ENCODE measurements at places on chromosomes 2 and 18.

DNA sequence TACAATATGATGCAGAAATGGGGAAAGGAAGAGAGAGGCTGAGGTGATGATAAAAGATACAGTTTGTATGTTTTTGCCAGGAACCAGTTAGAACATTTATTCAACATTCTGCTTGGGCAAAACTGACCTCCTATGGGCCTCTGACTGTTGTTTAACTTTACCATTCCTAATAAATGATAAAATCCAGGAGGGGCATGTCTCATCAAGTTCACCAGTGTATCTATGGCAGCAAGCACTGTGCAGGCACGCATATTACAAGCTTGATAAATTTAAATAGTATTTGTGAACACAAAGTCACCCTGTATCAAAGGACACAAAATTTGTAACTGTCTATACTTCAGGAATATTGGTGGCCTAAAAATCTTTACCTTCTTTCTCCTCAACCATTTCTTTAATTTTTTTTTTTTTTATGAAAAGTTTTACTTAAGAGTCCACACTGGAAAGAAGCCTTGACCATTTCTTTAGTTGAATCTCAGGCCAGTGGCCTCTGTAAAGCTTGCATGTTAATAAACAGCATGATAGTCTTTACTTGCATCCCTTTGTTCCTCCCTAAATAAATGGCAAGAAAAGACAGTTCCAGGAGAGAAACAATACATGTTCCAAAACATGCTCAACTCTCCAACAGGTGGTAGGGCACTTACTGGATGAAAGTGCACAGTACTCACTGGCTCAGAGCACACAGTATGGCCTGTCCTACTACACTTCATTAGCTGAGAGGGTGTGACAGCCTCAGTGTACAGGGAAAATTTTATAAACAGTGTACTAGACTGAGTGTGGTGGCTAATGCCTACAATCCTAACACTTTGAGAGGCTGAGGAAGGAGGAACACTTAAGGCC is 52.3 kb downstream of the SOS1 start:
- no peak for DNase-seq

GRCh38 chr18:27004056-27004829 is 138.7 kb upstream of the AQP4 start:
- DNase-seq: no peak

GRCh38 chr2:224650815-224651439 is 65.2 kb downstream of the CCDC195 start:
- DNase-seq: no peak

GRCh38 chr2:191740016-191740419 is 62.1 kb downstream of the NABP1 start:
- DNase-seq: peak; percentile 53

GRCh38 chr2:165745916-165746315 is 48.1 kb downstream of the GALNT3 start:
- no peak for DNase-seq

- DNase-seq: no peak
Observed at GRCh38 chr18:4211111-4211837, 243.8 kb downstream of the DLGAP1 start.

DNA sequence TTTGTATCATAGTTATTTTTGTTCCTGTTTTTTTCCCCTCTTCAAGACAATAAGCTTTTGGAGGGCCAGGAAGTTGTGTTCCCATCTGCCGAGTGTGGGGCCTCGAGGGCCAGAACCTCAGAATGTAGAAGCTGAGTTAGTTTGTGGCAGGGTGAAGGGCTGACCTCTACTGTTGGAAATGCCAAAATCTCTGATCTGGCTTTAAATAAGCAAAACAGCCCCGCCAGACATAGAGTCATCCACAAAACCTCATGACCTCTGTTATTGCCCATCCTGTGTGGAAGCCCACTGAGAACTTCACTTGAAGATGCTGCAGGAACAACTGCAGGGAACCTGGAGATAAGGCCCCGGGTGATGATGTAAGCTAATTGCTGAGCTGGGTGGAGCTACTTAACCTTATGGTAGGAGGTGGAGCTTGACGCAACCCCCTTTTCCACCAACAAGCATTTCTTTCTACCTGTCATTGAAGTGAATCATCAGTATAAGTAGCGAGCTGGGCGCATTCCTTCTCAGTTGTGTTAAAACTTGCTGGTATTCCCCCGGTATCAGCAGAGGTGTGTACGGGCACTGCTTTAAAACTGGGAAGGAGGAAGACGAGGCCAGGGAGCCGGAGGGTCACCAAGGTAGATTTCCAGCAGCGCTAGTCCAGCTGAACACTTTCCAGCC is 177.2 kb downstream of the NEDD4L start:
- no peak for DNase-seq

DNA sequence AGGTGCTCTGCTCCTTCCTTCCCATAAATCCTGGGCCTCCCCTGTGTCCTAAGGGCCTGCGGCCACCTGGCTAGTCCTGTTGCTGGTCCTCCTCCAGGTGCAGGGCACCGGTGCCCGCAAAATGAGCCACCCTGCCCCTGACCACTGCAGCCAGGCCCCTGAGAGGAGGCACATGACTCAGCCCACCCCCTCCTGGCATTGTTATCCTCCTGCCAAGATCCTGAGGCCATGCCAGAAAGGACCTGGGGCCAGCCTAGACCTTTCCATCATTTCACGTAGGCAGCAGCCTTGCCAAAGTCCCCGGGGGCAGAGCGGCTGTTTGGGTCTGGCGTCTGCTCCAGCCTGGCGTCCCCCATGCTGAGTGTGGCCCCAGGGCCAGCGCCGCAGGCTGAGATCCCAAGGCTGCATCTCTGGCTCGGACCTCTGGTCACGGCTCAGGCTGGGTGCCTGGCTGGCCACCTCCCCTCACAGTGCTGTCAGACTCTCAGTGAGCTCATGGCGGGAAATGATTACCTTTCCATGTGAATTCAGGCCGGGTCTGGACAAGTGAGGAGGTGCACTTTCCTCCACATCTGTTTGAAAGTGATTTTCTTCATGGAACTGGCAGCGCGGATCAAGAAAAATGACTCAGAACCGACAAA is 81.0 kb downstream of the NDUFA10 start:
- no peak for DNase-seq

GRCh38 chr2:207530160-207531031 is 634 bp downstream of the CREB1 start:
- peak; percentile 45 for DNase-seq

GRCh38 chr2:30662268-30663131 is 144.7 kb downstream of the CAPN13 start:
- no peak for DNase-seq

DNA sequence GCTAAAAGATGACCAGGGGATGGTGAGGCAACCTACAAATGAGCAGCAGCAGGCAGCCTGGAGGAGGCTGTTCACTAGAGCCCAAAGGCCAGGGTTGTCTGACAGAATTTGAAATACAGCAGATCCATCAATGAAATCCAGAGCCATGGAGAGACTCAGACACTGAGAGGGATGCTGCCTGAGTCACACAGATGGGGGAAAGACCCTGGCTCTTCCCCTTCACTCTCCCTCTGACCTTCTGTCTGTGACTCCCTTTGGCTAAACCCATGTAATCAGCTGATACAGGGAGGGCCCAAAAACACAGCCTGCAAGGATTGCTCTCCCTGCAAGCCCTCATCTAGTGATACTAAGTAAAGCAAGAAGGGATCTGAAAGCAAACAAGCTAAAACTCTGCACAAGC is 166.5 kb upstream of the SPOPL start:
- no peak for DNase-seq

GRCh38 chr2:178496049-178496448 is 15.8 kb downstream of the PLEKHA3 start:
- DNase-seq: no peak

- DNase-seq: peak; percentile 81
Observed at GRCh38 chr2:128321784-128322714, 3.4 kb upstream of the HS6ST1 start.

DNA sequence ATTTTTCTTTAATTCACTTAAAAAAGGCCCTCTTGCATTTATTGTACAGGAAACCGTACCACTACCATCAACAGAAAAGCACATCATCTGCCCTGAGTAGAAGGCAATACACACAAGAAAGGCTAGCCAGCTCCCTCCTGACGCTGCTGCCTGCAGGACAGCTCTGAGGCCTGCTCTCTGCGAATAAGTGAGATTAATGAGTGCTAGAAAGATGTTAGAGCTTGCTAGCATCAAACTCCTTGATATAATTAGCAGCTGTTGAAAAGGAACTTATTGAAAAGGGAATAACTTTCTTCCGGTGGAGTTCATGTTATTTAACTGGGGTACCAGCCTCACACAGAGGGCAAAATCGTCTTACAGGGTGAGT is 56.1 kb downstream of the INHBB start:
- DNase-seq: no peak

DNA sequence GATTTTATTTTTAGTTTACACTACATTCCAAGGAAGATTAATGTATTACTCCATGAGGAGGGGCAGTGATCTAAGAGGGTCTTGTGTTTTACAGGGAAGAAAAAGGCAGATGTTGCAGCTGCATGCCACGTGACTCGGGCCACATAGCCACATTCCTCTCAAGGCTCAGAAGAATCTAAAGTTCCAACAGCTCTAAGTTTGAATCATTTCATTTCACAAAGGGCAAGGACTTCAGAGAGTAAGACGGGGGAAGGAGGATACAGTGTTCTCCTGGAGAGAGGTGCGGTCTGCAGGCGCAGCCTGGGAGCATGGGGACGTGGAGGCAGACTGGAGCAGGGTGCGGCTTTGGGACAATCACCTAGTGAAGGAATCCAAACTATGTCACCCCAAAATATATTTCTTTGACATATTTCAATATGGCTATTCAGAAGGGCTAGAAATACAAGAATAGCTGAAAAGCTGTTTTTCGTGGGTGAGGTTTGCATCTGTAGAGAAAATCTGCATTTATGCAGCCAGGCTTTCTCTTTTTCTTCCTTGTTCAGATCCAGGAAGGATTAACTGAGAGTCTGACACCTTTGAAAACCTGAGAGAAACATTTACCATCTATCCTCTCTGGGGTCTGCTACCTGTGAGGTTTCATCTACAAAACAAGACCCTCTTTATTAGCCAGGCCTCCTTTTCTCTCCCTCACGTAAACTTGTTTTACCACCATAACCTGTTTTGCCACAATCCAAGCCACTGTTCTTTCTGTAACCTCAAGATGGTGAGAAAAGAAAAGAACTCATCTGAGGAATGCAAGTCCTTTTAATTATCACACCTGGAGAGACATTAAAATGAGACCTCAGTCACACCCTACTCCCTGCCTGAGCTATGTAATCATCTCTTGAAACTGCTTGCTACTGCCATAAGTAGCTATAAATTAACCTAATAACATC is 165.1 kb upstream of the NDUFV2 start:
- no peak for DNase-seq

GRCh38 chr2:34892256-34892655 is 1293.2 kb upstream of the FAM98A start:
- DNase-seq: no peak

DNA sequence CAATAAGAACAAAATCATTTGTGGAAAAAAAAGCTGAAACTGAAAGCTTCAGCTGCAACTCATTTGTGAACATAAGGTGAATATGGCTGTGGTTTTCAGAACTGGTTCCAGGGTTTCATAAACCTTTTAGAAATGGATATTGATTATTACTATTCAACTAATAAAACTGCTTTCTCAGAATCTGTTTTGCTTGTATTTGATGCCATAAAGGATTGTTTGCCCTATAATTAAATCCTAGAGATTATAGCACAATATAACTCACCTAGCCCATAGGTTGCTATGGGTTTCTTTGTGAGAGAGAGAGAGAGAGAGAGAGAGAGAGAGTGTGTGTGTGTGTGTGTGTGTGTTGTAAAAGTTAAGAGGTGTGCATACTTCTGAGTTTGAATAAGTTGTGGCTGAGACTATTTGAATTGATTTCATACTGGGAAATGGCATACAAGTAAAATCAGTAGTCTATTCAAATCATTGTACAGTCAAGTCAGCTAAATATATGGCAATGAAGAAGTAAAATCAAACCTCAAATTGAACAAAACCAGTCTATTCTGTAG is 339.2 kb downstream of the ARHGAP15 start:
- DNase-seq: no peak

DNA sequence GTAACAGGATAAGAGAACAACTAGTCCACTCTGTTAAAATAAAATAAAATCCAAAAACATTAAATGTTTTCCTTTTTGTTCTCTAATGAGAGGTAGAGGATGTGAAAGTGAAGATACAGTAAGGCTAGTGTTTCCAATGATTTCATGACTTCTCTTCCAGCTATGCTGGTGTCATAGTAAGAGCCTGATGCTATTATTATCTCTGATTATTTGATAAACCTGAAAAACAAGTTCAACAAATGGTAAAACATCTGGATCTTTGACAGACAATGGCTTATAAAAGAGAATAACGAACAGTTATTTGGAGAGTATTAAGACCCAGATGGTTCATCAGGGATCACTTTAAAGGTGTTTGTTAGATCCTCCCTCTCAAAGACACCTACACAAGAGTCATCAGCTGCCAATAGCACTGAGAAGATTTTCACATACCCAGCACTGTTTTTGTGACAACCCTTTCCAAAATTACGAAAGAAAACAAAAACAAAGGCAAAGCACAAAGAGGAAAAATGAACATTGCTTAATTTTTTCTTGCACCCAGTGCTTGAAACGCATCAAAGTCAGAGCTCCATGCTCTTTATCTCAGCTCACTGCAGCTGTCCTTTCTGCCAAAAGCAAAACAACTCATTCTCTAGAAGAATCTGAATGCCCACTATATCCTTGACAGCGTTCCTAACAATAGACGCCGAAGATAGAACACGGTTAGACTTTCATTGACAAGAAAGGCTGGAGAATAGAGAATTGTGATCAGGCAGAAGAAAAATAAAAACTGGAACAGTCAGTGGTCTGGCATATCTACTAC is 168.6 kb downstream of the SLC8A1 start:
- DNase-seq: no peak

DNA sequence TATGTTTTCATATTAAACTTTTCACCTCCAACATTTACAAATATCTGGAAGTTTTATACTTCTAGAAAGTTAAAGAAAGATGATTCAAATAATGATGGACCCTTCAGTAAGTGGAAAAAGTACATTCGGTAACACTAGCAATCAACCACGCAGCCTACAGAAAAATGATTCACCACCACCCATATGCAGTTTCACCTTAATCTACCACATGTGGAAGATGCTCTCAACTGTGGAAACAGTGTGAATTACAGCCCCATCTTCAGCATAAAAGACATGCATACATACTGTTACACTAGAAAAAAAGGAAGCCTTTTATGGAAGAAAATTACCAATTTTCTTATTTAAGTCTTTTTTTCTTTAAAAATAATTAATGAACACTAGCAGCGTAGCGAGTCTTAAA is 1.1 kb downstream of the SLC38A11 start:
- no peak for DNase-seq

DNA sequence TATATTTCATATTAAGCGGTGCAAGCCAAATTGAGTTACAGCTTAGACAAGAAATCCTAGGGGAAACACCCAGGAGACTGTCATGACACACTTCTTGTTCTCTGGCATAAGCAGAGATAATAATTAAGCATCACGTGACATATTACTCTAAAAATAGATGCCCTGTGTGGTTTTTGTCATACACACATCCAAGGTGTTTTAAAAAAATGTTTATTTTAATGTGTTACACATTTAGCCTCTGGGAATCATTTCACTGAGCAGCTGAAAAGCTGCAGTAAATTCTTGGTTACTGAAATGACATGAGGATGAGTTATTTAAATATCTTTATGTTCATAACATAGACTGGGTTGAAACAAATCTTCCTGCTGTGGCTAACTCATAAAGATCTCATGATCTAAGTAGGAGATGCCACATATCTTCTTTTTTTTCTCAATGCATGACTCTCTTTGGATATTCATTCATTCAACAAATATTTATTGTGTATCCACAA is 38.0 kb upstream of the ERMN start:
- no peak for DNase-seq

- no peak for DNase-seq
Observed at GRCh38 chr18:61595615-61596251, 262.5 kb downstream of the CDH20 start.

GRCh38 chr2:95012881-95013550 is 12.5 kb upstream of the MAL start:
- no peak for DNase-seq

- DNase-seq: no peak
Observed at GRCh38 chr2:164661349-164661748, 40.1 kb upstream of the GRB14 start.
